ENCODE measurements at places on chromosomes 5 and 9. TPM values are rescaled to one million over a fixed set of nuclear protein-coding genes. Genes with fewer than 3 reads are reported as not detected.

DNA sequence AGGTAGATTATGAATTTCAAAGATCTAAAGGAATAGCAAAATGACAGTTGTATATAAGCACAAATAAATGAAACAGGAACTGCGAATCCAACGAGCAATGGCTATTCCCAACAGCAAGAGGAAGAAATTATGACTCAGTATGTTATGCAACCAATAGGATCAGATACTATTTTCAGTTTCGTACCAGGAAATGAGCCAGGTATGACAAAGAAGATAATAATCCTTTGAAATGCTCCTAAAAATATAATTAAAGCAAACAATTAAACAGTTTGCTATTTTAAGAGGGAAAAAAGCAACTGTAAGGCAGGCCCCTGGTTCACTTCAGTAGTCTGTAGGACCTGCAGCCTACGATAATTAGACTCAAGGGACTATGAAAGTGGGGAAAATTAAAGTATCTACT is 58.9 kb downstream of the AUH start:
- peak; percentile 92 for DNase-seq

GRCh38 chr5:179378441-179379271 is 33.4 kb upstream of the ADAMTS2 start:
- peak; percentile 74 for DNase-seq

DNA sequence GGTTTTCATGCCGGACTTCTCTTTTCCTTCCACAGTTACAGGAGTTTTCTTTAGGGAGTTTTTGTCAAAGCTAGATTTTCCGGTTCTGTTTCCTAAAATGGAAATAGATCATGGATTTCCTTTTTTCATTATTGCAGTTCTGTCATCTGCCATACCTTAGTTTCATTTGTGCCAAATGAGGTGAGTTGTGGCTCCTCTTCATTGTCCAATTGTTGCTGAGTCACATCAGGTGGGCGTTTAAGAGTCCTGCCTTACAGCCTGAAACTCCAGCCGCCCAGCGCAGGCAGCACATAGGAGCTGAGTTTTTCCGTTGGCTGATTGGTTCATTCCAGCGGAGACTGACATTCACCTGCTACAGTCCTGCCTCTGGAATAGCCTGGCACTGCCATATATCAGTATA is 14.1 kb downstream of the SLC25A25 start:
- no peak for DNase-seq

GRCh38 chr5:35246411-35246810 is 16.1 kb upstream of the PRLR start:
- no peak for DNase-seq

DNA sequence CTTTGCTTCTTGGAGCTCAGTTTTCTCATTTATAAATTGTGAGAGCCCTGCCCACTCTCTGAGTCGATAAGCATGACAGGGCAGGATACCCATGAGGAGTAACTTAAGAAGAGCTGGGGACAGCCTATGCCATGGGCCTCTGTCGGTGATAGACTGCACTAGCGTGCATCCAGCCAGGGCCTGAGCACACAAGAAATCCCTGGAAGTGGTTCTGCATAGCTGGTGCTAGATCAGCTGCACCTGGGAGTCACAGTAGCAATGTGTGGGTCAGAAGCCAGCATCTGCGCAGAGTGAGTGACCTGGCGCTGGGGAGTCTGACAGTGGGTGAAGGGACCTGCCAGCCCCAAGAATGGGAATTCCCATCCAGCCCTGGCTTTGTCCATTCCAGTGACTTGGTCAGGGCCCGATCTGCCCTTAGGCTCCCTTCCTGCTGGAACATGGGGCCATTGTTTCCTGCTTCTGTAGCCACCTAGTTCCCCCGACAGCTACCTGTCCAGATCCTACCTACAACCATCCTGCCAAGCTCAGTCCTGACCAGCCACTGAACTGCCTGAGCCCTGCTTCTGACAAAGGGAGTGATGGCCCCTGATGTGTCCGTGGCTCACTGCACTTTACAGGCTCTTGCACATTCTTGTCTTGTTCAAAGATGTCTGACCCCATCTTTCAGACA is 35.9 kb upstream of the NANS start:
- no peak for DNase-seq

Gene TAS2R1
- total RNA-seq: not detected

DNA sequence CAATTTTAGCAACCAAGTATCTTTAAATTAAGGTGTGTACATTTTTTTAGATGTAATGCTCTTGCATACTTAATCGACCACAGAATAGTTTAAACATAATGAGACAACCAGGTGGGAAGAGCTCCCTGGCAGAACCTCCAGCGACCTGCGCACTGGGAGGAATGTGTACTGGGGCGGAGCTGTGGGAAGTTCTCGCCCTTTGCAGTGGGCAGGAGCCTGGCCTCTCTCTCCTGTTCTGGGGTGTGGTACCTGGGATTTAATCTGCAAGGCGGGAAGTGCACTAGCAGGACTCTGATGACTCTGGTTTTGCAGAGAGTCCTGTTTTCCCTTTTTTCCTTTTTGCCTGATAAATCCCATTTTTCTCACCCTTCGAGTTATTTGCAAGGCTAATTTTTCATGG is 150.7 kb downstream of the SLC28A3 start:
- no peak for DNase-seq

- no peak for DNase-seq
These were observed 362.8 kb upstream of the ZNF462 start for GRCh38 chr9:106500171-106500570.

Gene ECM2
- total RNA-seq: 0.39 TPM

Gene LCN12
- not detected for total RNA-seq

DNA sequence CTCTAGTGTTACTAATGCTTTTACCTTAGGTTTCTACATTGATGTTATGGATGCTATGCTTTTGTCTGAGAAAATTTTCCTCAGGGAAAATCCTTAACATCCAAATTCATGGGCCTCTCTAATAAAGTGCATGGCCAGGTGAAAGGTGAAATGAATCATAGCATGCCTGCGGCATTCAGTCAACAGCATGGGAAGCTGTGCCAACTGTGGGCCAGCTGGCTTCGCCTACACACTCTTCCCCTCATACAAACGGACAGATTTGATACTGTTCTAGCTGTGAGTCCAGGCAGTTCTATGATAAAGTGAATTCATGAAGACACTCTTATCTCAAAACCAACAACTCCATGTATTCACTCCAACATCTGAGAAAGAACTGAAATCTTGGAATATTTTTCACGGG is 374.1 kb downstream of the PLK2 start:
- DNase-seq: no peak

Gene TRPM6
- not detected for total RNA-seq

DNA sequence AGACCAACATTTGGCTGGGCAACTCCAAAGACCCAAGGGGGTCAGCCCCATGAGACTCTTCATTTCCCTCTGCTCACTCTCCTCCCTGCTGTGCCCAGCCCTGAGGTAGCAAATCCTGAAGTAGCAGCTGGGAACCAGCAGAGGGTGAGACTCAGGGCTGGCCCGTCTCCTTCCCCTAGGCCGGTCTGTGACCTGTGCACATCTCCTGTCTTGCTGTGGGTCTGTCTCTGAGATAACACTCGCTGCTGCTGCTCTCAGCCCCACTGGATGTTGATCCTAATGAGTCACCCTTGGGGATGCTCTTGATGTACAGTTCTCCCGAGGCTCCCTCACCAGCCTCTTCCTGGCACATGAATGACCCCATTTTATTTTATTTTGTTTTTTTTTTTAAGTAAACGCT is 7.3 kb upstream of the OR2V1 start:
- DNase-seq: peak; percentile 42

GRCh38 chr9:126521089-126521488 is 92.6 kb upstream of the LMX1B start:
- DNase-seq: no peak

DNA sequence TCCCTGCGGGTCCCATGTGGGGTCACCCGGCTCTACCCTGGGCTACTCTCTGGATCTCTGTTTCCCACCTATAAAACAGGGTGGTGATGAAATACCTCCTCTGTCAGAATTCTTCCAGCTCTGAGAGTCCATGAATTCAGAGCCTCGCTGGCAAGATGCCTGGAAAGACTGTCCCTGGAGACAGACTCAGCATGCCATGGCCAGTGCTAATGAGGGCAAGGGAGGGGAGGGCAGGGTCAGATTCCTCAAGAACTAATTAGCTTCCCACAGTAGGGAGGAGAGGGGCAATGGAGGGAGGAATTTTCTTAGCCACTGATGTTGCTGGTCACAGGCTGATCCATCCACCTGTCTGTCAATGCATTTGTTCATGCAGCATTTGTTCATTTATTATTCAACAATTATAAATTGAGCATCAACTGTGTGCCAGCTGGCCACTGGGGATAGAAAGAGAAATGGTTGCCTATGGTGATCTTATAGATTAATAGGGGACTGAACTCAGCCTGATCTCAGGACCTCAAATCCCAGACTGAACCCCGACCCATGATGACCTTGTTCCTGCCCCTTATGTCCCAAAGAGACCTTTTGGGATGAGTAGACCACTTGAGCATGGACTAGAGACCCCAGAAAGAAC is 4.7 kb downstream of the SYNPO start:
- peak; percentile 83 for DNase-seq

GRCh38 chr9:95819636-95820035 is 55.9 kb upstream of the ERCC6L2 start:
- DNase-seq: no peak

DNA sequence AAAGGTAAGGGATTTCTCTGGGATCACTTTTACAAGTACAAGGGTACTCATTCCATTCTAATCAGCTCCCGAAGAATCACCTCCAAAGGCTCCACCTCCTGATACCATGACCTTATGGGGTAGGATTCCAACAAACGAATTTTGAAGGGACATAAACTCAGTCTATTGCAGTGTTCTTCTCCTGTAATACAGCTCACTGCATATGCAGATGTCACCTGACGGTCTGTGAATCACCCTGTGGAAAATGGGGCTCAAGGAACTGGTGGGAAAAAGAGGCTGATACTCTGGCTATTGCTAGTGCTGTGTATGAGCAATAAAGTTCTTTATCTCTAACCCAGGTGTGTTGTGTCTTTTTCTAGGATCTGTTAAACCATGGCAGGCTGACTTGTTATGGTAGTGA is 42.4 kb upstream of the CCDC112 start:
- DNase-seq: no peak

DNA sequence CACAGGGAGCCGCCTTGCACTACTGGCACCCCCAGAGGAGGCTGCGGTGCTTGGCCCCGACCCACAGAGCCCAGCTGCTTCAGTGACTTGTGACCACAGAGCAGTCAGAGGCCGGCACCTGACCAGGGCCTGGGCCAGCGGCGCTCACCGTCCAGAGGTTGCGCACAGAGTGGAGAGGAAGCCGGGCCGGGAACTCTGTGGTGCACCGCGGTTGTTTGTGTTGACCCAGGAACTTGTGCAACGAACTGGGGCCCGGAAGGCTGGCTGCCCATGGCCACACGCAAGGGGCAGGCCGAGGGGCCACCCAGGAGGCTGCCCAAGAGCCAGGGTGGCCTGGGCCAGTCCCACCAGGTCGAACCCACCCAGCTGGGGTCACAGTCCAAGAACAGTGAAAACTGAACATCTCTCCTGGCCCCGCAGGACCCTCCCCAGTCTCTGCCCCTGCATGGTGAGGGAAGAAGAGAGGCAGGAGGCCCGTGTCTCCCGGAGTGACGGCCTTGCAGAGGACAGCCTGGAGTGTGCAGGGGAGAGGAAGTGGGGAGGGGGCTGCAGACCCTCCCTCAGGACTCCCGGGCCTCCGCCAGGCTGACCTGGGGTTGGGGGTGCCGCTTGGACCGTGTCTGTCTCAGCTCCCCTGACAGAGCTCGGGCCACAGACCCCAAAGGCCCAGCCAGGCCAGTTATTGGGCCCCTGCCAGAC is 42.8 kb upstream of the EGFL7 start:
- DNase-seq: no peak

DNA sequence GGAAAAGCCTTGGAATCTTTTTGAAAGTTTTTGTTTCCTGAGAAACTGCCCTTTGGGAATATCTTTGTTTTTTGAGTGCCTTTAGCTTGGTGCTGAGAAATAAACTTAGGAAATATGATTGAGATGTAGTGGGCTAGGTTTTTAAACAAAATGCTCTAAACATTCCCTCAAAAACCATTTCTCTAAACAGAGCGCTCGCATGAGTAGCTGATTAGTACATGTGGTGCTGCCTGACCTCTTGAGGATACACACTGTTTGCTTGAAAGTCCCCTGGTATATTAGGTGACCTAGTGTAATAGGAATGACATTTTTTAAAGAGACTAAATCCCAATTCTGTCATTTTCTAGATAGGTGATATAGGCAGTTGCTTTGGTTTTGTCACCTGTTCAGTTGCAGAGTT is 132.3 kb downstream of the ADAMTSL1 start:
- no peak for DNase-seq

DNA sequence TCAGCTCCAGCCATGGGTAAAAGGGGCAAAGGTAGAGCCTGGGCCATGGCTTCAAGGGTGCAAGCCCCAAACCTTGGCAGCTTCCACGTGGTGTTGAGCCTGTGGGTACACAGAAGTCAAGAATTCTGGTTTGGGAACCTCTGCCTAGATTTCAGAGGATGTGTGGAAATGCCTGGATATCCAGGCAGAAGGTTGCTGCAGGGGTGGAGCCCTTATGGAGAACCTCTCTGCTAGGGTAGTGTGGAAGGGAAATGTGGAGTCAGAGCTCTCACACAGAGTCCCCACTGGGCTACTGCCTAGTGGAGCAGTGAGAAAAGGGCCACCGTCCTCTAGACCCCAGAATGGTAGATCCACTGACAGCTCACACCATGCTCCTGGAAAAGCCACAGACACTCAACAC is 117.1 kb downstream of the NREP start:
- DNase-seq: no peak

DNA sequence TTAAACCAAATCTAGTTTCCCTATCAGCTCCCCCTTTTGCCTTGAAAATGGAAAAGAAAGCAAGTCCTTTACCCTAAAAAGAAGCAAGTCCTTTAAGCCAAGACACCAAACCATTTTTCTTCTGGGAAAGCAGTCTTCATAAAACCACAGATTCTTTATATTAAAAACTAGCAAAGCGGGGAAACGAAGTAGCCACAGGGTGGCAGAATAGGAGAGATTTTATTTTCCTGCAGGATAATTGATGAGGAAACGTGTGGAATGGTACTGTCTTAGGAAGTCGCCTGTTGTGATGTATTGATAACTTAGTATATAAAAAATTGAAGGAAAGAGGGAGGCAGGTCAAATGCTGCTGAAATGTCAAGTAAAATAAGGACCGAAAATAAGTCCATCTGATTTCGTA is 41.1 kb downstream of the ZNF883 start:
- peak; percentile 16 for DNase-seq

- no peak for DNase-seq
These were observed 87.5 kb upstream of the EQTN start for GRCh38 chr9:27384262-27385014.

GRCh38 chr9:109817846-109818472 is 38.0 kb downstream of the PALM2AKAP2 start:
- peak; percentile 94 for DNase-seq

GRCh38 chr5:122885891-122886290 is 40.5 kb downstream of the SNX24 start:
- DNase-seq: no peak

All from HFFc6 (cell line).